ENCODE measurements at places on chromosomes 11 and 22. TPM values are rescaled to one million over a fixed set of nuclear protein-coding genes. Genes with fewer than 3 reads are reported as not detected.

CELSR1 gene
- 1.3 TPM for total RNA-seq

NXPE2 gene
- total RNA-seq: not detected

BDNF gene
- 0.72 TPM for total RNA-seq

MIOX gene
- not detected for total RNA-seq
